Testis (tissue), 5 donors: ENCODE measurements at places on chromosomes 13 and 19.

DNA sequence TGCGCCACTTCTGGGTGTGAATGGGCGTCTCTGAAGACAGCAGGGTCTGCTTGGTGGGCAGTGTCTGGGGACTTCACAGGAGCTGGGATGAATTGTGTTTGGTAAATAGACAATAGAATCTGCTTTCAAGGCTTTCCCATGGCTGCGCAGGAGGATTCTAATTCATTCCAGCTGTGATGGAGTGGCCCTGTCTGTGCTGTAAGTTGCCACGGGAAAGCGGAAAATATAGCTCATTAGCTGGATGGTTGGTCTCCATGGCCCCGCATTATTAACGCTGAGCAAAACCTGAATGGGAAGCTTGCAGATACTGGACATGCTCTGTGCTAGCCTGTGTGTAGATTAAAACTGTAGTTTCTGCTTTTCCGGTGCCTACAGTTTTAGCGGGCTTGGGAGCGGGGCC is 15.6 kb upstream of the C1QTNF9 start:
- DNase-seq = no peak

DNA sequence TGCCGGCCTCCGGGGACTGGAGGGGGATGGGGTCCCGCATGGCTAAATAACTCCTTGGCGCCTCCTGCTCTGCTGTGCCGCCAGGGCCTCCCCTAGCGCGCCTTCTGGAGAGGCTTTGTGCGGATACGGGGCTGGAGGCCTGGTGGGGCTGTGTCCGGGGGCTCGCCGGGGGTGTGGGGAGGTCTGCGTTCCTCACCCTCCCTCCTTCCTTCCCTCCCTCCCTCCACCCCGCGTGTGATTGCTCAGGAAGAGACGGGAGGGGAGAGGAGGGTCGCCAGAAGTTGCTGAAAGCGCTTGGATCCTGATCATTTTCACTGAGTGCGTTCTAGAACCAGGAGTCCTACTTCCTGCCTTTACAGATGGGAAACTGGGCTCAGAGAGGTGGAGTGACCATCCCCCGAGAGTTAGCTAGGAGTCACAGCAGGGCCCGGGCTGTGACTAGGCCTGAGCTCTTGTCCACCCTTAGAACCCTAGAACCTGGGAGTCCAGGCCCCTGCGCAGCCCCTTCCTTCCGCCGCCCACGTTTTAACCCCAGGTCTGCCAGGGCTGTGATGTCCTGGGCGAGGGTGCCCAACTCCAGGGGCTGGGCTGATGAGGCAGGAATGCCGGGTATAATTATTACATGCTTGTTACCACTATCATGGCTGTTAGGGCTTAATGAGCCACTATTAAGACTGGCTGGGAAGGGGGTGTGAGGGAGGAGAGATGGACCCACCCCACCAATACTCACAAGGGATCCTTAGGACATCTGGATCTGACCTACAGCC is 782 bp upstream of the JUND start:
- no peak for DNase-seq

DNA sequence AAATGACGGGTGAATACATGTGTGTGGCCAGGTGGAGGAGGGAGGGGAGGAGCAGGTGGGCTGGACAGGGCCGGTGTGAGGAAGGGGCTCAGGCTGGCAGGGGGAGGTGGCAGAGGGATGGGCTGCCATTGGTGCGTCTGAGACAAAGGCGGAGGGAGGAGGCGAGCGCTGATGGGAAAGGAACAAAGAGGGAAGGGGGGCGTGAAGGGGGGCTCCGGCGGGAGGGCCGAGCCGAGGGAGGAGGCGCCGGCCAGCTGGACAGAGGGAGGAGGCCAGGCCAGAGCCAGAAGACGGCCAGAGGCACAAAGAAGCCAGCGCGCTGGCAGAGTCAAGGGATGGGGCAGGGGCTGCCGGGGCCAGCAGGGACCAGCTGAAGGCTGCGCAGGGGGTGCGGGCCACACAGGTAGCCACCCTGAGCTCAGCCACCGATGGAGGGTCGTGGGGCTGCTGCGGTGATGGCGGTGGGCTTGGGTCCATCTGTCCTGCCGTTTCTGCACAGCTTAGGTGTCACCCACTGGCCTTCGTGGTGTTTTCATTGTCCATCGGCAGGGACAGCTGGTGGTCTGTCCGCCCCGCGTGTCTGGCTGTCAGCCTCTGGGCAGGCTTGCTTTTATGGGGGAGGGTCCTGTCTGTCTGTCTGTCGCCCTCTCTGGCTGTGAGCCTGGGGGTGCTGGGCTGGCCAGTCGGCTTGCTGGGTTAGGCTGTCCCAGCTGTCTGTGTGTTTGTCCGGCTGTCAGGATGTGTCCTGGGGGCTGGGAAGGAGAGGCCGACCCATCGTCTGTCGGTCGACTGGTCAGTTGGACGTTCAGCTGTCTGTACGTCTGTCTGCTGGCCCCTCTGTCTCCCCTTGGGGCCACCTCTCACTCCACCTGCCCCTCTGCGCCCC is 2.2 kb downstream of the APC2 start:
- DNase-seq = no peak

DNA sequence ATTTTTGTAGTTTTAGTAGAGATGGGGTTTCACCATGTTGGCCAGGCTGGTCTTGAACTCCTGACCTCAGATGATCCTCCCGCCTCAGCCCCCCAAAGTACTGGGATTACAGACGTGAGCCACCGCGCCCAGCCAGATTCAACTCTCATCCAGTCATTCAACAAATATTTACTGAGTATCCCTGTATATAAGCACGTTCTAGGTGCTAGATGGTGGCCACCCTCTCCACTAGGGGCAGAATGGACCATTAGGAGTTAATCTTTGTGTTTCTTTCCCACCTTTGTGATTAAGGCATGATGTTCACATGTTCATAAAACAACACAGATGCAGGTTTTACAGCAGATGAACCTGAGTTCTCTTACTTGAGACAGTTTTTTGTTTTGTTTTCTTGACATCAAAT is 7.3 kb downstream of the SHKBP1 start:
- DNase-seq = no peak

GRCh38 chr13:95256091-95256490 is 45.2 kb downstream of the ABCC4 start:
- no peak for DNase-seq

- DNase-seq = no peak
Measured at GRCh38 chr13:46134494-46134893, 29.7 kb upstream of the CPB2 start.

DNA sequence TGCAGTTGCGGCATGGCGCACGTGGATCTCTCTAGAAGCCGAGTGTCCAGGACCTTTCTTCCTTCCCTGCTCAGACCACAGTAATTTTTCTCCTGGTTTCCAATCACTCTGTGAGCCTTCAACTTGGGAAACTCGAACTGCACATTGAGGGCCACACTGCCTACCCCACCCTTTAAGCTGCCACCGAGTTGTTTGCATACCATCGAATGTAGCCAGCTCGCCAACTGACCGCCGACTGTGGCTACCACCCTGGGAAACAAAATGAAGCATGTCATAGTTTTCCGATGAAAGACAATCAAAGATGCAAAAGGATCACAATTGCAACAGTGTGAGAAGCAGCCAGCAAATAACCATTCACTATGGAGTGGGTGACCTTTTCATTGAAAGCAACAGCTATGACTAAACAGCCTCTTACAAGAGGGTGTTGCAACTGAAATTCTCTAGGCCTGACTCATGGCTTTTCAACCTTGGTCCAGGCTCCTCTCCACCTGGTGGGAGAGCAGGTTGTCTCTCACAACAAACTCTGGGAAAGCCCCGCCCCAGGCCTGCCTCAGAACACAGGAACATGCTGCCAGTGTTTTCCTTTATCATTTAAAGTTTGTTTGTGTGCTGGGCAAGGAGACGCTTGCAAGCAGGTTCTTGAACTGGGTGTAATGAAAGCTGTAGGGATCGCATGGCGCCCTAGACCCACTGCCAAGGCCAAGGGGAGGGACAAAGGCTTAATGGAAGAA is 141.7 kb upstream of the SERP2 start:
- DNase-seq = no peak

DNA sequence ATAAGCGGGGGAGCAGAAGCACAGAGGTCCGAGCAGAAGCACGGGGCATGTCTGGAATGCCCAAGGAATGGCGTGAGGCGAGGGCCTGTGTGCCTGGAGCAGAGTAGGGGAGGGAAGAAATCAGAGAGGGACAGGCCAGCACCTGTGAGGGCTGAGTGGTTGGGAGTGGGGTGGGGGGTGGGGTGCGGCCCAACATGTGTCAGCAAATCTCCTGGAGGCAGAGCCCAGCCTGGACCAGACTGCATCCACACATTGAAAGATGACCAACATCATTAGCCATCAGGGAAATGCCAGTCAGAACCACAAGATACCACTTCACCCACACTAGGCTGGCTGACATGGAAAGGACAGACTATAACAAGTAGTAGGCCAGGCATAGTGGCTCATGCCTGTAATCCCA is 11.2 kb downstream of the CLASRP start:
- no peak for DNase-seq

DNA sequence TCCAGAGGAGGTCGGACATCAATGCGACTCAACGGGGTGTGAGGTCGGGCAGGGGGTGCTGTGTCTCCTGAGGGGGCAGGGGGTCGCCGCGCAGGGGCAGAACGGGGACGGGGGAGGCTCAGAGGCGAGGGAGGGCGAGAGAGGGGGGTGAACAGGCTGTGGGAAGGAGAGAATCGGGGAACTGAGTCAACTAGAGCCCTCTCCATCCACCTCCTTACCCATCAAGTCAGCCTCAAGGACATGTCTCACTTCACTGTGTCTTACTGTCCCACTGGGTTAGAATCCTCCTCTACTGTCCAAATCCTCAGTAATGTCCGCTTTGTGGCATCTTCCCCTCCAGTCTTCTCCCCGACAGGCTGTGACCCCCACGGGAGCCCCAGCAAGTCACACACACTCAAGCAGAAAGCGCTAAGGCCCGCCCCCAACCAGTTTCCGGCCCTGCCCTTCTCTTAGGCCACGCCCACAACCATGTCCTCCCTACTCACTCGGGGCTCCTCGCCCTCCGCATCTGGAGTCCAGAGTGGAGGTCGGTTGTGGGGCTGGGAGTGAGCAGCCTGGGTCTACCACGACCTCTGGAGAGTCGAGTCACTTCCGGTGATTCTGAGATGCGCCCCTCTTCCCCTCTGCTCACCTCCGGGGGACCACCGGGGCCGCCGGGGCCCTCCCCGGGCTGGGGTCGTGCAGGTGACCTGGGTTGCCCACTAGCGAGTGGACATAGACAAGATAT is 9.3 kb downstream of the PLEKHA4 start:
- no peak for DNase-seq

GRCh38 chr13:99619207-99619606 is 117.9 kb downstream of the TM9SF2 start:
- DNase-seq = no peak

DNA sequence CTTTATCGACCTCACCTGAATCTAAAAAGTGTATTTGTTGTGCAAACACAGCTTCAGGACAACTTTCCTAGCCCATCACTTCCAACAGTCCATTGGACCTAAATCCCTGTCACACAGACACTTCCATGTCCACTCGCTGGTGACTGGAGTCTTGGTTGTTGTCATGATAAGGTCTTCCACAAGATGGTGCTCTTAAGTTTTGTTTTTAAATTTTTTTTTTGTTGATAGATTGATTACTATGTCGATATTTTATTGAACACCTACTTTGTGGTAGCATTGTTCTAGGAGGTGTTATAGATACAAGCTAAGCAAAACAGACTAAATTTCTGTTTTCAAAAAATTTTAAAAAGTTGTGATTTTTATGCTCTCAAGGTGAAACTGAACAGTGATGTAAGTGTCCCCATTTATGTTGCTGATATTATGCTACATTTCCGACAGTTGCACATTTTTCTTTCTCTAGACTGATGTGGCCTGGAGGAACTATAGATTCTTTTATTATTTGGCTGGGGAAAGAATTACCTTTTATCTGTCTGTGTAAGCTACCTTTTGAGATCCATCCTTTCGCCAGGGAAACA is 8.1 kb upstream of the ERICH6B start:
- DNase-seq = no peak

GRCh38 chr13:57653229-57653989 is 21.9 kb downstream of the PCDH17 start:
- DNase-seq = no peak

DNA sequence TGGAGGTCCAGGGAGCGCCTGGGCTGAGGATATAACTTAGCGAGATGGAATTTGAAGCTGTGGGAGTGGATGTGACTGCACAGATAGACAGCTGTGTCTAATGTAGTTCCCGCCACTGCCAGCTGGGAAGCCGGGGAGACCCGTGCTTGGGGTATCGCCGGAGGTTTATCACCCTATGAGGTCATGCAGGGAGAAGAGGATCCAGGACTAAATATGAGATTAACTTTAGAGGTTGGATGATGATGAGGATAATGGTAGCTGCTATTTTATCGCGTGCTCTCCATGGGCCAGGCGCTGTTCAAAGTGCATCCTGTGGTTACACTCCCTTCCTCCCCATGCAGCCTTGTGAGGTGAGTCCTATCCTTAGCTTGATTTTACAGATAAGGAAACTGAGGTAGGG is 19.9 kb downstream of the SSC5D start:
- DNase-seq = no peak

GRCh38 chr19:10637894-10638293 is 12.5 kb downstream of the SLC44A2 start:
- no peak for DNase-seq

GRCh38 chr19:58579473-58580142 is 6.5 kb upstream of the MZF1 start:
- no peak for DNase-seq

DNA sequence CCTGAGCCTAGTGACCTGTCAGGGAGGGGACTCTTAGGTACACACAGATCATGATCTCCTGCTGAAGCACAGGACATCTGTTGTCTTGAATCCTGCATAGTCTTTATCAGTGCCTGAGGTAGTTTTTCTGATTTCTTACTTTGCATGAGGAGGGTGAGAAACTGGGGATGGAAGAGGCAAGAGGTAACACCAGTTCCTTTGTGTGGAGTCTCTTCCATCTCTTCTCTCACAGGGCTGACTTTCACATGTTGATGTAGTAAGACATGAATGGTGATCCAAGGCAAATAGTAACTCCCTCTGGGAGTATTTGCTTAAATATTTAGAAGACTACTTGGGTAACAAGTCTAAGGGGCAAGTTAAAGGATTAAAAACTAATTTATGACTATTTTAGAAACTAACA is 9.5 kb downstream of the NBEA start:
- no peak for DNase-seq

DNA sequence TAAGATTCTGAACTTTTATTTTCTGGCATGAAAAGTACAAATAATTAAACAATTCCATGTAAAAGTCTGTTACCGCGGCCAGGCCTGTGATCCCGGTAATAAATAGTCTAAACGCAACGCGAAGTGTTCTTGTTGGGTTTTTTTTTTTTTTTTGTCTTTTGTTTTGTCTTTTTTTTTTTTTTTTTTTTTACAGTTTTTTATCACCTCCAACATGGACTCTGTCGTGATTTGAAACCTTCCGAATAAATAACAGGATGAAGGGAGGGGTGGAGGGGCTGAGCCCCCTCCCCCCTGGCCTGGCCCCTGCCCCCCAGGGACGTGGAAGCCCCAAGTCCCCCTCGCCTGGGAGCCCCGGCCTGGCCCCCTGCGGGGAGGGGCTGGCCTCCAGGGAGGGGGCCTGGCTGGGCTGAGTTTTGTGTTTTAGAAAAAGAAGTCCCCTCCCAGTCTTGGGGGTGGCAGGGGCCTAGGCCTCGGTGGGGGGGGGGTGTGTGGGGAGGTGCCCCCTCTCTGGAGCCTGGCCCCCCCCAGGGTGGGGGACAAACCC is 16.0 kb downstream of the PRKCSH start:
- no peak for DNase-seq
